ENCODE measurements at places on chromosomes 3 and 15.
A peak's percentile ranks its signal among the peaks of the same experiment; 100 is the strongest.

DNA sequence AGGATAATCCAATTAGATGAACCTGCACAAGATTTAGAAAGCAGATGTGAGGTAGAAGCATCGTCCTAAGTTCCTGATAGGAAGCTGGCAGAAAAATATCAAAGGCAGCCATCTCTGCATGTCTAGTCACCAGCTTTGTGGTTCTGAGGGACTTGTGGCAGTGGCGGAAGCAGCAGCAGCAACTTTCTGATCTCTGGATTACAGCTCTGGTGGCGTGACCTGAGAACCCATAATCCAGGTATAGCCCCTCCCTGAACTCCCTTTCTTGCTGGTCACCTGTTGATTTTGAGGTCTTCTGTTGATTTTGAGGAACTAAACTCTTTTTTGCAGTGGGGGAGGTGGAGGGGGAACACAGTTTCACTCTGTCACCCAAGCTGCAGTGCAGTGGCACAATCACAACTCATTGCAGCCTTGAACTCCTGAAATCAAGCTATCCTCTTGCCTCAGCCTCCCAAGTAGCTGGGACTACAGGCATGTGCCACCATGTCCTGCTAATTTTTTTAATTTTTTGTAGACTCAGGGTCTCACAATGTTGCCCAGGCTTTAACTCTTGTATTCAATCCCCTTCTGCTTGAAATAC is 7.9 kb downstream of the FSIP1 start:
- DNase-seq = no peak

- no peak for DNase-seq
These were observed 45.9 kb upstream of the ATP1B3 start for GRCh38 chr3:141830508-141830907.

DNA sequence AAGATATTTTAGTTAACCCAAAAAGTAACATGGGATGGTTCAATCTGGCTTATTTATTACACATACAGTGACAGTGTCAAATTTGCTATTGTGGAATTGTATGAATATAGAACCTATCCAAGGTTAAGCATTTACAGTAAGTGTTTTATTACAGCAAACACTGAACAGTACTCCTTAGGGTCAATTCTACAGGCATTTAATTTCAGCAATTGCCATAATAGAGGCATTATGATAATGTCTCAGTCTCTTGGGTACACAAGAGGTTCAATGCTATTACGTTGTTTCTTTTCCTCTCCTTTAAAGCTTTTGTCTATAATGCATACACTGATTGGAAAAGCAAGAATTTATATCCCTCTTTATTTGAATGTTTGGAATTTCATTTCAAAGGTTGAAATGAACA is 275.7 kb upstream of the NAALADL2 start:
- no peak for DNase-seq

- DNase-seq = no peak
These were observed 88.1 kb downstream of the DCUN1D1 start for GRCh38 chr3:182892226-182892625.

DNA sequence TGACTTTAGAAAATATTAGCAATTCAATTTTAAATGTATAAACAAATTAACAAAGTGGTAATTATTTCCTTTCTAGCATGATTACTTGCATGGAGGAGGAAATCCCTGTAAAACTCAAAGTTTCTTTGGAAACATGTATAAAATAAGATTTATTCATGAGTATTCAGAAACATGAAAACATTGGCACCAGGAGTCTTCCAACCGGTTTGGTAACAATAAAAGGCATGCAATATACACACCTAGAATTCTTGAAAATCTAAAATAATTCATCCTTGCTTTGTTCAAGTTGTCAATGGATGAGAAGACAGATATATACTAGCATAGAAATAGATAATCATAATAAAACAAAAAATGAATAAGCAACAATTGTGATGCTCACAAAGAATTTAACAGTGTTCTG is 76.4 kb downstream of the ZPLD1 start:
- DNase-seq = no peak

GRCh38 chr3:120743556-120744195 is 1.1 kb downstream of the GTF2E1 start:
- DNase-seq = no peak

- no peak for DNase-seq
These were observed 238.1 kb downstream of the CPNE4 start for GRCh38 chr3:131796558-131797198.

- no peak for DNase-seq
These were observed 15.5 kb upstream of the CCDC33 start for GRCh38 chr15:74220475-74221248.

DNA sequence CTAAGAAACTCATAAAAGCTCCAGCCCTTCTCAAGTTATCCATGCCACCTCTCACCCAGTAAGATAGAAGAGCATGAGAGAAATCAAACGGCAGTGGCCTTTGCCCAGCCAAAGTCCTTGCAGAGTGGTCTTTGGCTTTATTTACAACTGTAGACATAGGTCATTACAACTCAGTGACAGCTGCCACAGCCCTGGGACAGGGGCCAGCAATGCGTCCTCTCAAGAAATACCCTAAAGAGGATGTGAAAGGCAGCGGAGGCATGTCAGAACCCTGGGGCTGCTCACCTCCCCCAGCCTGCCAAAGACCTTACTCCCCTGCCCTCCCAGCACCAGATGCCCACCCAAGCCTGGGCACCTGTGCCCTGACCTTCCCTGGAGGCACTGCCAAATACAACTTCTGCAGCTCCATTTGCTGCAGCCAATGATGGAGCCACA is 6.3 kb downstream of the ACAA1 start:
- DNase-seq = no peak

- no peak for DNase-seq
These were observed 100.3 kb downstream of the LIPC start for GRCh38 chr15:58532126-58532525.

DNA sequence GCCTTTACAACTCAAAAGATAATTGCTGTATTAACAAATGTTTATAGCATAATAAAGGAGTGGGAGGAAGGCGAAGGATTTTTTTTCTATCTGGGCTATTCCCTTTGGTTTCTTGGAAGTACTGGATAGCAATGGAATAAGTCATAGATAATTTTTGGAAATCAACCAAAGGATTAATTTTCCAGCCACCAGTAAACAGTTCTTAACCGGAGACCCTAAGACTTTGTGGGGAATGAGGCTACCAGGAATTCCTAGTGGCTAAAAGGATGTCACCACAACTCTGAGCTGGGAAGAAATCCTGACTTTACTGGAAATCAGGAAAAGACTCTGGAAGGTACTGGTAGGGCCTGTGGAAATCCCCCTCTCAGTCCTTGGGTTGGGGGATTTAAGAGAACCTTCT is 138.4 kb upstream of the RARB start:
- no peak for DNase-seq

- no peak for DNase-seq
These were observed 240.9 kb upstream of the ADAMTS9 start for GRCh38 chr3:64928683-64929082.

GRCh38 chr3:154161806-154162205 is 40.6 kb downstream of the ARHGEF26 start:
- DNase-seq = no peak

- DNase-seq = no peak
These were observed 337.2 kb upstream of the DNAJC19 start for GRCh38 chr3:181326637-181327223.

- DNase-seq = no peak
These were observed 460.4 kb upstream of the NAALADL2 start for GRCh38 chr3:174398761-174399160.

- no peak for DNase-seq
These were observed 212.5 kb upstream of the UBE2E1 start for GRCh38 chr3:23592961-23593931.

- DNase-seq = no peak
These were observed 17.1 kb downstream of the MAGEF1 start for GRCh38 chr3:184694716-184695115.

DNA sequence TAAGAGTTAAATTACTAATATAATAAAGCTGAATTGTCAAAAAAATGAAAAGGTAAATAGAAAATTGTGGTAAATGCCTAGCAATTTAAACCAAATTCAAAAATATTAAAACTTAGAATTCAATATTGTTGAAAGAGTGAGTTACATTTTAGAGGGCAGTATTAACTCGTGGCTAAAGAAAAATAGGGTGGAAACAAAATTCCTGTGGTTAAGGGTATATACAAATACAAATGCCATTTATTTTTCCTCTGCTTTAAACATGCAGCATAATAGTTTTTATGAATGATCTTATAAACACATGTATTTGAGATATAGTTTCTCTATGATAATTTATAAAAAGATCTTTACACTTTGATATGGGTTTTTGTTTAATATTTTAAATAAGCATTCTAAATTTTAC is 79.0 kb downstream of the NEDD4 start:
- DNase-seq = no peak

DNA sequence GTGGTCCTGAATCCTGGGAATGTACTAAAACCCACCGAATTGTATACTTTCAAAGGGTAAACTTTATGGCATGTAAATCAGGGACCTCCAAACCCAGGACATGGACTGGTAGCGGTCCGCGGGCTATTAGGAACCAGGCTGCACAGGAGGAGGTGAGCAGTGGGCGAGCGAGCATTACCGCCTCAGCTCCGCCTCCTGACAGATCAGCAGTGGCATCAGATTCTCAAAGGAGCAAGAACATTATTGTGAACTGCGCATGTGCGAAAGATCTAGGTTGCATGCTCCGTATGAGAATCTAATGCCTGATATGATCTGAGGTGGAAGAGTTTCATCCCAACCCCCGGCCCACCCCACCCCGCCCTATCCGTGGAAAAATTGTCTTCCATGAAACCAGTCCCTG is 22.2 kb downstream of the HEG1 start:
- DNase-seq = no peak

GRCh38 chr15:78067328-78068228 is 9.9 kb downstream of the TBC1D2B start:
- no peak for DNase-seq

DNA sequence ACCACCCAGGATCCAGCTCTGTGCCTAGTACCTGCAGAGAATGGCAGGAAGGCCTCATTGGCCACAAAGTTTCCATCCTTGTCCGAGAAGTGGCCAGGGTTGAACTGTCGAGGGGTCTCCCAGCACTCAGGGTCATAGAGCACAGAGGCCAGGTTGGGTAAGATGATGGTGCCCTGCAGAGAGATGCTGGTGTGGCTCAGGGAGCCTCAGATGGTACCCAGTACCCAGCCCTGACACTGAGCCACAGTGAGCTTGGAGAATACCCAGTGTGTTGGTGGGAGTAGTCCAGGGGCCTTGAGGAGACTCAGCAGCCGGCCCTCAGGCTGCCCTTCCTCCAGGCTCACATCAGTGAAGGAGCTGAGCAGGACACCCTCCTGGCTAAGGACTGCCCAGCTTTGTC is 11.5 kb upstream of the PARL start:
- no peak for DNase-seq

DNA sequence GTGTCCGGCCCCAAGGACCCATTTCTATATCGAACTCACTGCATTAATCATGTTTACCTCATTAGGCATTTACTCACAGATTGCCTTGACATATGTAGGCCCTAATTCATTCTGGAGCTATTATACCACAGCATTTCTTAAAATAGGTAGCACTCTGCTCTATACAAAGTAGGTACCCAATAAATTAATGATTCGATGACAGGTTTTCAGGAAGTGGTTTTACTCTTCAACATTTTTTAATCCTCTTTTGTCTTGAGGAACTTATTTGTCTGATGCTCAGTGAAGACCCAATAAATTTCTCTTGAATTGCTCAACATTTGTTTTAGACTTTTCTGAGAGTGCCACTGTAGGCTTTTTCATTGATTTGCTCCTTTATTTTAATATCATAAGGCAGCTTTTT is 12.1 kb downstream of the TGFBR2 start:
- DNase-seq = no peak

DNA sequence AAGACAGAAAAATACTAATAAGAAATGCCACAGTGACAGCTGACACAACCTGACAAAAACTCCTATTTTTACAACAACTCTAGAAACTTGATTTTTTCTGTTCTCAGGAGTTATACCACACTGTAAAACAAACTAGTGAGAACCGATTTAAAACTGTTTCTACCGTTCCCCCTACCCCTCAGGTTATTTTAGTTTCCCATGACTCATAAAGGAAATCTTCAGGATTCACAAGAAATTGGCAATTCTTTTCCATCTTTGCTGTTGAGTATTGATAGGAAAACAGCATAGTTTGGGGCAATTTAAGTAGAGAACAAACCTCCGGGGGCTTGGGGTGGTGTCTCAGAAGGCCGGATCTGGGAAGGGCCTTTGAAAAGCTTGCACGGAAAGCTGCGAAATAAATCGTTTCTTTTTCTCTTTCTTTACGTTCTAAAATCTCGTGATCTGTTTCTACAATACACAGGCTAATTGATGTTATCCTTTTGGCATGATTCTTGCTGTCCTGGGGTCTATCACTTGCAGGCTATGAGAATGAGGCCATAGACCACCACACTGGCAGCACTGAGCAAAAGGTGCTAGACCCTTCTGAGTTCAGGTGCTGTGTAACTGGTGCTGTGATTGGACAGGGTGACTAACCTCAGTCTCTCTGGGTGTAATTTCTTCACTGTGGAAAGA is 89.3 kb downstream of the LPP start:
- no peak for DNase-seq

DNA sequence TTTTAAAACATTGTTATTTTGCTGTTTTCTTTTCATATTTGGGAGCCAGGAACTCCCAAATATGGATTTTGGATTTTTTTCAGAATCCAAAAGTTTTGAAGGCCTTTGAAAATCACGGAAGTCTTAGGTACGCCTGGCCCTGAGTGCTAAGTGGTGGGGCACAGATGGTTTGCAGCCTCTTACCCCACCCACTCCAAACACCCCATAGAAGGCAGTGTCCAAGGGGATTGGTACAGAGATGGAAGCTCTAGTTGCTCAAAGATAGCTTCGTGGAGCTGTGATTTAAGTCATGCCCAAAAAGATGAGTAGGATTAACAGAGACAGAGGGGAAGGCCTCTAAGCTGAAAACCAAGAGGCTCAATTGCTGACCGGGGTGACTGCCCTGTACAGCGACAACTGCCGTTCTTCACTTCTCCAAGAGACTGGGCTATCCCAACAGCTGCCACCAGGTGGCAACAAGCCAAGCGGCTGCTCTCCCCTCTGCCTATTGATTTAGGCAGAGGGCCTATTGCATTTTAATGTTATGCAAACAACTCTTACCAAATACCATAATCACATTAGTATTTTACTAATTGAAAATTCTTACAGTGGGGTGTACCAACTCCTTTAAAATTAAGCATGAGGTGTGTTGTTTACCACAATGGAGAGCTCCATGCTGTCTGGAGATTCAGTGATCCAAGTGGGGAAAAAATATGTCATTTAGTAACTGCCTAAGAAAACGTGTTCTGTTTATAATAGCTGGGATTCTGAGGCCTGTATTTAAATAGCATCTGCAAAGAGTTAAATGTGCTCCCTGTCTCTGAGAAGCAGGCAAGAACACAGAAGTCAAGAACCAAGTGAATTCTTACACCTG is 64.0 kb upstream of the C15orf61 start:
- DNase-seq = peak; percentile 67

DNA sequence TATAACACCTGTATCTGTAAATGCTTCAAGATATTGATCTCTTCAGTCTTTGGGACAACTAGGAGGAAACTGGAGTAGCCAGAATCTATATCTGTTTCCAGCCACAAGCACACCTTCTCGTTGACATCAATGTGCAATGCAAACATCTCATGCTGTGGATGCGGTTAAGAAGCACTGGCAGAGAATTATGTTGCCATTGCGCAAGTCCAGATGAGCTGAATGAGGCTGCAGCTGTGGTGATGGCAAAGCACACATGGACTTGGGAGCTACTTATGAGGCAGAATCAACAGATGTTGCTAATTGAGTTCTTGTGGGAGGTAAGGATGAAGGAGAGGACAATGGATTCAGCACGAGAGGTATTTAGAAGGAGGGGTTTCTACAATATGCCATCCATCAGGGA is 90.9 kb downstream of the STRIT1 start:
- no peak for DNase-seq
